ENCODE measurements at places on chromosomes 11 and 22. TPM values are rescaled to one million over a fixed set of nuclear protein-coding genes. Genes with fewer than 3 reads are reported as not detected.

SSTR3 gene
- polyA plus RNA-seq = not detected

- no peak for DNase-seq
Measured at GRCh38 chr11:125976156-125976555, 30.3 kb downstream of the VSIG10L2 start.

DNA sequence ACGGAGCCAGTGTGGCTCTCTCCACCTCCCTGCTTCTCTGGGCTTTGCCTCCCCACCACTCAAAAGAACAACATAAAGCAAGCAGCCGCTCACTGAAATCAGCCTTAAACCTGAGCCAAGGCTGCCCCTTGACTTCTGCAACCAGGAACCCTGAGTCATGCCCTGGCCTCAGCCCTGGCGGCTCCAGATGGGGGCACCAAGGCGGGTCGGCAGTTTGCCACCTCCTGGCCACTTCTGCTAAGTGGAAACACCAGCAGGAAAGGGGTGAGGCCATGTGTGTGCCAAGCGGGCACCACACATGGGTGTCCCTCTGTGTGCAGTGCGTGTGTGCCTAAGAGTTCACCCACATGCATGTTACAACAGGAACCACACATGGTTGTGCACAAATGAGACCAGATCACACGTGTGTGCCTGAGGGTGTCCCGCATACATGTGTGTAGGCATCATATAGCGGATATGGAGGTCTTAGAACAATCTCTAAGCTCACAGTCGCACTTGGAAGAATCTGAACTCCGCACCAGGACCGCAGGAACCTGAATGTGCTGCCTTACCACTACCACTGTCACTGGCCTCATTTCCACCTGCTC is 221.2 kb downstream of the MN1 start:
- DNase-seq = no peak

OR8D4 gene
- polyA plus RNA-seq = not detected

PCSK7 gene
- polyA plus RNA-seq = 32.8 TPM

DNA sequence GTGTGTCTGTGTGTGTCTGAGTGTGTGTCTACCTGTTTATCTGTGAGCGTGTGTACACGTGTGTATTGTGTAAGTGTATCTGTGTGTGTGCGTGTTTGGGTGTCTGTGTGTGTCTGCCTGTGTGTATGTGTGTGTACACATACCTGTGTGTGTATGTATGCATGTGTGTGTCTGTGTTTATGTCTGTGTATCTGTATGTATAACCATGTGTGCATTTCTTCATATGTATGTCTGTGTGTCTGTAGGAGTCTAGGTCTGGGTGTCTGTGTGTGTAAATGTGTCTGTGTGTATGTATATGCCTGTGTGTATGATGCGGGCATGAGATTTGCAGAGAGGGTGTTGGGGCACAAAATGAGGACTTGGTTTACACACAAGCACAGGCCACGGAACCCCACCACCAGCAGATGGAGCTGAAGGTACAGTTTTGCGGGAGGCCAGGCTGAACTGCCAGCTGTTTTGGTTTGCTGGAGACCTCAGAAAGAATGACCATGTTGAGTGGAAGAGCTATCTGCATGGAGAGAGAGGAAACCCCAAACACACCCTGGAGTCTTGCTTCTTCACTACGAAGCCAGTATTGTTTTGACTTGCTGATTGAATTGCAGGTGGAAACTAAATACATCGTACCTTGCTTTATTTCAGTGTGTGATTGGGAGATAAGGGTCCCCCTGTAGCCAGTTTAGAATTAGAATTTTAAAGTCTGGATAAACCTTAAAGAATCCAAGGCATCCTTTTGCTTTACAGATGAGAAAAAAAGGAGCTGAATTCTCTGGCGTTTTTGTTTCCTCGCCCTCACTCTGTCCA is 497.2 kb downstream of the NTM start:
- DNase-seq = peak; percentile 18

DNA sequence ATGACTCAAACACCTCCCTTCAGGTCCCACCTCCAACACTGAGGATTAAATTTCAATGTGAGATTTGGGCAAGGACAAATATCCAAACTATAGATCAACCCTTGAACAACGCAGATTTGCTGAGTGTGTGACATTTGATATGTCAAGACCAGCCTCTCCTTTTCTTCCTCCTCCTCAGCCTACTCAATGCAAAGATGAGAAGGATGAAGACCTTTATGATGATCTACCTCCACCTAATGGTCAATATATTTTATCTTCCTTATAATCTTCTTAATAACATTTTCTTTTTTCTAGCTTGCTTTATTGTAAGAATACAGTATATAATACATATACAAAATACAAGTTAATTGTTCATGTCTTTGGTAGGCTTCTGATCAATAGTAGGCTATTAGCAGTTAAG is 67.5 kb upstream of the MPPED2 start:
- no peak for DNase-seq

- DNase-seq = no peak
Measured at GRCh38 chr11:94766713-94767206, 1.4 kb upstream of the AMOTL1 start.

DNA sequence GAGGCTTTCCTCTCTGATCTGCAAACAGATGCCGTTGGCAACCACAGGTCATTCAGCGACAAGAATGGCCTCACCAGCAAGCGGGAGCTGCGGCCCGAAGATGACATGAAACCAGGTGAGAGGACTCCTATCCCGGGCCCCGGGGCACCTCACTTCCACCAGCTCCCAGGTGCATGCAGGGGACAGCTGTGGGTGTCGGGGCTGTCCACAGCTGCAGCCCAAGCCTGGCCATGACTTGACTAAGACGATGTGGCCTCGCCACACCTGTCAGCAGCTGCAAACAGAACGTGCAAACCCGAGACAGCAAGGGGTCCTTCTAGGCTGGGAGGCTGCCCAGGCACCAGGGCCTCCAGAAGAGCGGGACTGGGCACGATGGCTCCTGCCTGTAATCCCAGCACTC is 3.6 kb downstream of the GAL start:
- DNase-seq = no peak

PRAME gene
- polyA plus RNA-seq = not detected

GRCh38 chr11:119975561-119976152 is 162.3 kb downstream of the TRIM29 start:
- no peak for DNase-seq

GRCh38 chr22:23109441-23109978 is 32.3 kb downstream of the RSPH14 start:
- DNase-seq = no peak

SLC22A8 gene
- polyA plus RNA-seq = not detected

BBOX1 gene
- polyA plus RNA-seq = not detected

OAF gene
- 32.8 TPM for polyA plus RNA-seq

GRCh38 chr11:23556163-23556750 is 696.0 kb upstream of the CCDC179 start:
- no peak for DNase-seq

LDHAL6A gene
- polyA plus RNA-seq = not detected

GRCh38 chr11:46513934-46514342 is 79.9 kb downstream of the AMBRA1 start:
- no peak for DNase-seq

NLRP14 gene
- 0.04 TPM for polyA plus RNA-seq

DNA sequence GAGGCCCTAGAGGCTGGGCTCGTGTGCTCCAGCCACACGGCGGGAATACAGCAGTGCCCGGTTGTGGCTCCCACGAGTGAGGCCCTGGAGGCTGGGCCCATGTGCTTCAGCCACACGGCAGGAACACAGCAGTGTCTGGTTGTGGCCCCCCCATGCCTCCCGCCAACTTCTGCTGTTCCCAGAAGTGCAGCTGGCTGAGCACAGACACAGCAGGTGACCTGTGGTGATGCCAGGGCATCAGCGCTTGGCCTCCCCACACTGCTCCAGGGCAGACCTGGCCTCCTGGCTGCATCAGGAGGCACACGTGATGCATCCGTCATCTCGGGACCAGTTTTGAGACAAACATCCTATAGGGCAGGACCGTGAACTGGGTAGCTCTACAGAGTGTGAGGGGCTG is 110.3 kb downstream of the KCNQ1OT1 start:
- no peak for DNase-seq

CHRM4 gene
- polyA plus RNA-seq = not detected

DNA sequence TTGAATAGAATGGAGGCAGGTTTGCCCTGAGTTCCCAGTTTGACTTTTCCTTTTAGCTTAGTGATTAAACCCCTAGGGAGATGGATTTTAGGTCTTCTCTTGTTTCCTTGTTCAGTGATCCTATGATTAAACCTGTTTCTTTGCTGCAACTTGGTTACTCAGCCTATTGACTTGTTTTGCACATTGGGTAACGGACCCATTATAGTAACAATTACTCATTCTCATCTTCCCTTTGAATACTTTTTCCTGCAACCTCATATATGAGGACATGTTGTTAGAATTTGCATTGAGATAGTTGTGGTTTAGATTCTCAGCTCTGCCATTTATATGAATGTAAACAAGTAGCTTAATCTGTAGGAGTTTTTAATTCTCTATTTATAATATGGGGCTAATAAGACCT is 489.2 kb upstream of the CNTN5 start:
- DNase-seq = no peak

DNA sequence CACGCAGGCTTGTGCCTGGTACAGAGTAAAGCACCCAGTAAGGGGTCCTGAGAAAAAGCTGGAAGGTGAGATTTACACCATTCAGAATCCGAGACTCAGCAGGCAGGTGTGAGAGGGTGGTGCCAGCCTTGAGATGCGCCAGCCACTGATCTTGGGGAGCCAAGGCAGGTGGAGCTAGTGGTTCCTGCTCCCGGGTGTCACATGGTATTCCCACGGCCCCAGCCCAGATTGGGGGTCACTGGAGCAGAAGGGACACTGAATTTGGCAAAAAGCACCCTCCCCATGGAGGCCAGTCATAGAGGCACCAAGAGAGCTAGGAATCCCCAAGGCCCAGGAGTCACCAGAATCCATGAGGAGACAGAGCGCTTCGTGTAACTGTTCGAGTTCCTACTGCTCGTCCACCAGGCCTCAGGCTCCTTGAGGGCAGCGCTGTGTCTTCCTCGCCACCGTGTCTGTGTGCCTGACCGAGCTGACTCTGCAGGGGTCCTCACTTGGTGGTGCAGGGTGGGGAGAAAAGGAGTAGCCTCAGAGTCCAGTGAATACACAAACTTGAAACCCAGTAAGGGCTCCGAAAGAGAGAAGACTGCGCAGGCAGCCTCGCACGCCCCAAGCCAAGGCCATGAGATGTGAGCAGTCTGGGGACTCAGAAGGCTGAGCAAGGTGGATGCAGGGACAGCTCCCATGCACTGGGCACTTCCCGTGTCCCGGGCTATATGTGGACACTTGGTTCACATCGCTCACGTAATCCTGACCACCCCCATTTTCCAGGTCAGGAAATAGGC is 28.2 kb downstream of the TOM1 start:
- DNase-seq = no peak

ART1 gene
- polyA plus RNA-seq = not detected

DNA sequence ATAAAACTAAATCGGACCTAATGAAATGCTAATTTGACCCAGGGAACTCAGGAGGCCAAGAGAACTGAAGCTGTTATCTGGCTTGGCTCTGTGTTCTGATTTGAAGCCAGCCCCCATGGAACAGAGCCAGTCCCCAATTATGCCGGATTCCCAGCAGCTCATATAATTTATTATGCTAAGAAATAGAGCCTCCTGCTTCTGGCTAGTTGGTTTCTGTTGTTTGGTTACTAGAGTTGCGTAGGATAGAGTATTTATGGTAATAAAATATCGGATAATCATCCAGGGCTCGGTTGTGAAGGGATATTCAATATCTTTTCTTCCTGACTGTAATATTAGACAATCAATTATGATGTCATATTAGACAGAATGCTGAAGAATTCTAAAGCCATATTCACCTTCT is 120.4 kb upstream of the TTC12 start:
- no peak for DNase-seq

GRCh38 chr11:21385669-21386440 is 716.5 kb downstream of the NELL1 start:
- no peak for DNase-seq

BCO2 gene
- polyA plus RNA-seq = 0.85 TPM

DEFB131B gene
- not detected for polyA plus RNA-seq

GLYAT gene
- polyA plus RNA-seq = not detected

- DNase-seq = no peak
Measured at GRCh38 chr11:115316696-115317095, 187.5 kb downstream of the CADM1 start.

C22orf15 gene
- polyA plus RNA-seq = 4.0 TPM

DNA sequence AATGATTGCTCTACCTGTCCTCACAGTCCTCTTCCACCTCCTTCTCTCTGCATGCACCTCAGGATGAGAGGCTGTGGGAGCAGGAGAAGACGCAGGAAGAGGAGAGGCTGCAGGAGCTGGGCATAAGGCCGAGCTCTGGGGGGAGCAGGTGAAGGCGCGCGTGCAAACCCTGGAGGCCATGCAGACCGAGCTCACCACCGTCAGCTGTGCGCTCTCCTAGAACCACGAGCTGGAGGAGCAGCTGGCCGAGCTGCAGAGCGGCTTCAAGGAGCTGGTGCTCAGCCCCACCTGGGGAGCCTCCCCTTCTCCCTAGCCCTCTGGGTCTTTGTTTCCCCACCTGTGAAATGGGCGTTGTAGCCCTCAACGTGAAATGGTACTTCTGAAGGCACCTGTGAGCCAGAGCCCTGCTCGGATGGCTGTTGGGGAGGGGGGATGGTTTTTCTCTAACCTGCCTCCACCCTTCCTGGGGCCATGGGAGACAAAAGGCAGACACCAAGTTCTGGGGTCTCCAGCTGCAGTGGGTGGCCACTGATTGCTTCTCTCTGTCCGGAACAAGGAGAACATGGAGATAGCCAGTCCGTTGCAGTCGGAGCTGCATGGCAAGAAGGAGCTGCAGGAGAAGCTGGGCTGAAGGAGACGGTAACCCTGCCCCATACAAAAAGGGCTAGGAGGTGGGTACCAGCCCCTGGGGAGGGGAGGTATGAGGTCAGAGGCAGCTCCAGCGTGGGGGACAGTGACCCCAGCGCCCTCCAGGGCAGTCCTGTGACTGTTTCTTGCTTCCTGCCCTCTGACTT is 65.2 kb upstream of the A4GALT start:
- no peak for DNase-seq

DNA sequence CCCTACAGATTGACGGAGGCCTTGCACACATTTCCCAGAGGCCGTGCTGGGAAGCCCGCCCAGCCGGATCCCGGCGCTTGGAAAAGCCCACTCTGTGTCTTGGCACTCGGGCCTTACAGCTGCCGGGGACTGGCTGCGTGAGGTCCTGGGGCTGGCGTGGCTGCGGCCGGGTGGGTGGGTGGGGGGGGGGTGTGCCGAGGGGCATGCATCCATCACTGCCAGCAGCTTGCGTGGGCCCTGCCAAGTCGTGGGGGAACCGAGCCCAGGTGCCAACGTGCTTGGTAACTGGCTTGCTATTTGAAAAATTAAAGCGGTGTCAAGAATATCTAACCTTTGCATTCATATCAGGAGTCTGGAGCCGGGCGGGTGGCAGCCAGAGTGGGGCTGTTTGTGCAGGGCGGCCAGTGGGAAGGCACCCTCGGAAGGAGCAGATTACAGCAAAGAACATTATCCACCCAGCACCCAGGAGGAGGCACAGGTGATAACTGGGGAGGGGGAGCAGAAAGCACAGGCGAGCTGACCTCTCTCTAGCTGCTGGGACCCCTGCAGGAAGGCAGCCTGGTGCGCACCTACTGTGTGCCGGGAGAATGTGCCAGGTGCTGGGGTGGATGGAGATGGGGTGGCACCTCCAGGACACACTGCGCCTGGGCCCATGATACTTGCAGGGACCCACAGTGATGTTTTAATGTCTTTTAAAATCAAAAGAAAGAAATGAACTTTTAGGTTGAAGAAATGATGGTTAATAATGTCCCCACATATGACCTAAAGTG is 28.5 kb upstream of the SMIM38 start:
- no peak for DNase-seq

MFNG gene
- polyA plus RNA-seq = not detected
